ENCODE measurements at places on chromosomes 16 and 17.
A peak's percentile ranks its signal among the peaks of the same experiment; 100 is the strongest.

DNA sequence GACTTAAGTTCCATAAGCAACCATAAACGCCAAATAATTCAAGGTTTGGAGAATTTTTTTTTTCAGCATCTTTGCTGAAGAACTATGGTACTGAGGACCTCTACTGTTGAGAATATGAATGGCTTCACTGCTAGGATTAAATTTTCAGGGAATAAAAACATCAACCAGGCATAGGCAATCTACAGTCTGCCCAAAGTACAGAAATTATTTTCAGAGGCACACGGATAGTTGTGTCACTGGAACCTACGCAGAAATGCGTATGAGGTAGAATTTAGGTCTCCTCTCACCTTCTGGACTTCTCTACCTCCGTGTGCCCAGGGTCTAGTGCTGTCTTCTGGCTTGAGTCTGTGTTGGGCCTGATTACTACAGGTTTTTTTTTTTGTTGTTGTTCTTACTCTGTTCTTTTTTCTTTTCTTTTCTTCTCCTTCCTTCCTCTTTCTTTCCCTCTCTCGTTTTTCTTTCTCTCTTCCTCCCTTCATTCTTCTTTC is 39.7 kb downstream of the NACA2 start:
- DNase-seq: peak; percentile 6

DNA sequence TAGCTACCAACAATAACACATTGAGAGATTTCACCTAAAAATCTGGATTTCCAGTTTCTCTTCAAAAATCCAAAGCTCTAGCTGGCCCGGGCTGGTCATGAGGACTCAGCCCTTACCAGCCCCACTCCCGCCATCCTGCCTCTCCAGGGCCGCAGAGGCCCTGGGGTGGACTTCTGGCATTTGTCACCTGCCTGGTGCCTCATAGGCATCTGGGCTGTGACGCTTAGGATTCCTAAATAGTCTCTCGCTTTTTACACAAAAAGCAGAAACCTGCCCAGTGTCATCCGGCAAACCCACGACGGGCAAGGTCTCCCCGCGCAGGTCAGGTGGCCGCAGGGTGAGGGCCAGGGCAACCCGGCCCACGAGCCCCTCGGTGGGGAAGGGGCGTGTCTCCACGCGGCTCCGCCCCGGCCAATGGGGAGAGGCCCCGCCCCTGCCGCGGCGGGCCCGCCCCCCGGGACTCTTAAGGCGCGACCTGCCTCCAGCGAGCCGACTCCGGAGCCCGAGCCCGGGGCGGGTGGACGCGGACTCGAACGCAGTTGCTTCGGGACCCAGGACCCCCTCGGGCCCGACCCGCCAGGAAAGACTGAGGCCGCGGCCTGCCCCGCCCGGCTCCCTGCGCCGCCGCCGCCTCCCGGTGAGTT is at the start of gene VASN:
VASN (plus strand) TSS at position 492 of the 644 bp plus-strand sequence. CDS start 9,030 bp downstream, outside the sequence.
- no peak for DNase-seq

- no peak for DNase-seq
Measured at GRCh38 chr16:89026121-89026612, 49.2 kb upstream of the CBFA2T3 start.

DNA sequence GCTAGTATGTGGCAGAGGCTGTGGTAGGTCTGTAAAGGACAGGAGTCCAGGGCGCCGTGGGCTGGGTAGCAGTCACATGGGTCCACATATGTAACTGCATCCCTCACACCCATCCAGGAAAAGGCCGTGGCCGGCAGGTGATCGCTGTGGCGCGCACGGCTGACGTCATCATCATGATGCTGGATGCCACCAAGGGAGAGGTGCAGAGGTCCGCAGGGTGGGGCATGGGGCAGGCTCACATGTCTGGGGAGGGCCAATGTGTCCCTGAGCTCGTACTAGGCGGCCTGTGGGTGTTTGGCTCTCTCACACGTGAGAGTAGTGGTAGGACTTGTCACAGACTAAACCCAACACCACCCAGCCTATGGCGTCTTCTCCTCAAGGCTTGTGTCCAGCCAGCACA is 9.0 kb upstream of the MYO15A start:
- no peak for DNase-seq

DNA sequence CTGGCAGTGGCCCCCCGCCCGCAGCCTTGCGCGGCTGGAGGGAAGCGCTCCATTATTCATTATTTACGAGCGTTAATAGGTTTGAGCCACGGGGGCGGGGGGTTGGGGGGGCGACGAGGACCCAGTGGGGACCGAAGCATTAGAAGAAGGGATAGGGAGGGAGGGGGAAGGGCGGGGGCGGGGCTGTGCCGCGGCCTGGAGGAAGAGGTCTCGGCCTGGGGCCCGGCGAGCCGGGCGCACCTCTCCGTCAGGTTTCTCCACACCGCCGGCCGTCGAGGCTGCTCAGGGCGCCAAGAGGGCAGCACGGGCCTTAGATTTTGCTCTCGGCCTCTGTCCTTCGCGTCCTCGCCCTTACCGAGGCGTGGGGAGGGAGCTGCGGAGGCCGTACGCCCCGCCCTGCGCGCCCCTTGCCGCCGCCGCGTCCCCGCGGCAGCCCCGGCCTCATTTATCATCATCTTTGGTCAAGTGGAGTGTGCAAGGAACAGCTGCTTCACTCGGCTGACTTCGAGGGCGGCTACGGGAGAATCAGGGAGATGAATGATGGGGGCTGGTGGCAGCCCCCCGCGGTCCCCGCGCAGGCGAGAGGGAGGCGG is 54.2 kb downstream of the SREBF1 start:
- no peak for DNase-seq

GRCh38 chr17:80422276-80422675 is 7.3 kb downstream of the ENDOV start:
- DNase-seq: no peak

DNA sequence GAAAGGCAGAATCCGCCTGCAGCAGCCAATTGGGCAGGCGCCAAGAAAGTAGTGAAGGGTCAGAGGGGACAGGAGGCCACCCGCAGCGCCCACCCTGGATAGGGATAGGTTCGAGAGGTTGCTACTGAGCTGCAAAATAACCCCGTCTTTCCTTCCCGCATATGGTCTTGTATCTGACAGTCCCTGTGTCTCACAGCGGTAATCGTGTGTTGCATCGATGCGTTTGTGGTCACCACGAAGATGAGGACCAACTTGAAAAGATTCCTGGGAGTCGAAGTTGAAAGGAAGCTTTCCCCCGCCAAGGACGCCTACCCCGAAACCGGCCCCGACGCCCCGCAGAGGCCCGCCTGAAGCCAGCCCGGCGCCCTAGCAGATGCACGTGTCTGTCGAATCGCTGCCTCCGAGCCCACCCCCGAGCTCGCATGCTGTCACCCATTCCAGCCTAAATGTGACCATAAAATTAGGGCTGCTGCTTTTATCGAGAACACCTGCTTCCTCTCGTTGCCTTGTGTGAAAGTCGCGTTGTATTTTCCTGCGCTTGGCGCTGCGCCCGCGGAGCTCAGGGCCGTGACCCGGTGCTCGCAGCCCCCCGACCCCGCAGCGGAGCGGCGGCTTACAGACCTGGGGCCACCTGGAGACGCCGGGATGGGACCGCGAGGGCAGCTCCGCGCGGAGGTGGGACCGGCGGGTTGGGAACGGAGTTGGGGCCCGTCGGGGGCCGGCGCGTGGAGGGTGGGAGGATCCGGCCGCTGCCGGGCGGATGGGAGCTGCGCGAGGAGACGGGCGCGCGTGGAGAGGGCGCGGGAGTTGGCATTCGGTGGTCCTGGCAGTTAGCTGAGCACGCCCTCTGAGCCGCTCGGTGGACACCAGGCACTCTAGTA is at the start of gene CMTM2:
CMTM2 (plus strand) TSS at position 813 of the 881 bp plus-strand sequence. CDS start 145 bp downstream, outside the sequence.
- no peak for DNase-seq

- DNase-seq: no peak
Measured at GRCh38 chr17:76720941-76721340, 5.5 kb downstream of the JMJD6 start.

DNA sequence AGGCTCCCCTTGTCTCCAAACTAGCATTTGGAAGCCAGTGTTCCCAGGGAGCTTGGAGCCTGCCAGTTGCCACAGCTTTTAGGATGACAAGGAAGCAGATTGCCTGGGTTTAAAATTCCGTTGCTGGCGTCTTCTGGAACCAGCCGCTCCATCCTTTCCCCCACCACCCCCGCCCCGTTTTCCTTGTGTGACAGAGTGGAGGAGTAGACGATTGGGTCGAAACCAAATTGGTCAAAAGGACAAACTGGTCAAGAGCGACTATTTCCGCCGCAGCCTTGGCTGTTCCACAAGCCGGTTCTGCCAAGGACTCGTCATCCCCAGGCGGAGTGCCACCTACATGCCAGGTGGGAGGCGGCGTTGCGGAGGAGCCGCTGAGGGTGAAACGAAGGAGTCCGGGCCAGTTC is 91.1 kb downstream of the RPA1 start:
- no peak for DNase-seq

GRCh38 chr17:44906010-44906646 is 6.9 kb upstream of the EFTUD2 start:
- no peak for DNase-seq

DNA sequence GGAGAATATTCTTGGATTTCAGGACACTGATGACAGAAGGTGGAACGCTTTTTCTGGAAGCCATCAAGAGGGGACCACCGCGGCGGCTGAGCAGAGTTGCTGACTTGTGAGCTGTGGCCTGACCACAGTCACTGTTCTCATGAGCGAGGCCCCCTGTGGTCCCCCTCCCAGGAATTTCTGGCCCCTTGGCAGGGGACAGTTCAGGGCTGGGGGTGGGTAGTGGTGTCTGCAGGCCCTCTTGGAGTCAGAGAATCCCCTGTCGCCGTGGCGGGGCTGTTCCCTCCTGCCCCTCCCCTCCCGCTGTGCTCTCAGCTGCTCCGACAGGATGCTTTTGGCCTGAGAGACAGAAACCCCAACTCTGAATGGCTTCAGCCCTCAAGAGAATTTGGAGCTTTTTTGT is 292.0 kb downstream of the SEC14L1 start:
- no peak for DNase-seq

- no peak for DNase-seq
Measured at GRCh38 chr17:73580073-73580710, 64.1 kb downstream of the SDK2 start.

- DNase-seq: no peak
Measured at GRCh38 chr16:85174871-85175723, 62.8 kb upstream of the CIBAR2 start.

GRCh38 chr17:7858522-7858810 is 663 bp downstream of the CYB5D1 start:
- DNase-seq: no peak

GRCh38 chr17:50018909-50019308 is 23.9 kb upstream of the DLX3 start:
- DNase-seq: no peak

Data from GDM1 (cell line).